ENCODE measurements at places on chromosomes 1 and 21.

DNA sequence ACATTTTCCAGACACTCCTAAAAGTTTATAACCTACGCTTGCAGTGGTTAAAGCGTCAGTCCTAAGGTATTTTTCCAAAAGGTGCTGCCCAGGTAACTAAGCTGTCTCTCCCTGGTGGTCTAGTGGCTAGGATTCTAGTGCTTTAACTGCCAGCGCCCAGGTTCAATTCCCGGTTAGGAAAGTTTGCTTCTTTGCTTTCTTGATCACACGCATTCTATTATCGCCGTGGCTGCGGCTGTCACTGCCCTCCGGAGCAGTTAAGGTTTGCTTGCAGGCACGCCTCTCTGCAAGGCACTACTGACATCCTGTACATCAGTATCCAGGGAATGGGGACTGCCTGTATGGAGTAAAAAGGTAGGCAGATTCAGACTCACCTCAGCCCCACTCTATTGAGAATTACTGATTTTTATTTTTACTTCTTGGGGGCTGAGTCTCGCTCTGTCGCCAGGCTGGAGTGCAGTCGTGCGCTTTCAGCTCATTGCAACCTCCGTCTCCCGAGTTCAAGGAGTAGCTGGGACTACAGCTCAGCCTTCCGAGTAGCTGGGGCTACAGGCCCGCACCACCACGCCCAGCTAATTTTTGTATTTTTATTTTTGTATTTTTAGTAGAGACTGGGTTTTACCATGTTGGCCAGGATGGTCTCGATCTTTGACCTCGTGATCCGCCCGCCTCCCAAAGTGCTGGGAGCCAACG is 53.2 kb upstream of the CFAP126 start:
- no peak for DNase-seq

GRCh38 chr1:20633190-20634064 is at the start of gene PINK1:
Gene PINK1, plus strand, starts transcription at chr1:20633458. Its CDS starts 91 bp downstream, at chr1:20633549.
- peak; percentile 87 for DNase-seq

DNA sequence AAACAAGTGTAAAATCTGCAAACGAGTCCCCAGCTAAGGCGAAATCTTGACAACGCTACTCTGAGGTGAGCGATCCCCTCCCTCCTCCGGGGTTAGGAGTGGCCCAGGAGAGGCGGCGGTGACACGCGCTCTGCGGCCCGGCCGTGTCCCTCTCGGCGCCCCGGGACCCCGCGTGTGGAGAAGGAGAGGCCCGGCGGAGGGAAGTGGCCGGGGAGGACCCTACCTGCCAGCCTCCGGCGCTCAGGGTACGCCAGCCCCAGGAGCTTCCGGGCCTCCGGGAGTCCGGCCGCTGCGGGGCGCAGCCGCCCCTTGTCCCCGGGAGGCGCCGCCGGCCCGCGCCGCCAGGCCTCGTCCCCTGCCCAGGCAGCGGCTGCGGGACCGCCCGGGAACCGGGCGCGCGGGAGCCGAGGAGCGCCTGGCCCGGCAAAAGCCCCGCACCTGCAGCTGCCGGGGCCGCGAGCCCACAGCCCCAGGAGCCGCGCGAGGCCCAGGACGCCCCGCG is 543 bp downstream of the ABCB10 start:
- DNase-seq, result peak; percentile 62

GRCh38 chr1:9473032-9473807 is 66.0 kb upstream of the SLC25A33 start:
- peak; percentile 97 for DNase-seq

GRCh38 chr1:113201560-113201959 is 128.6 kb downstream of the LRIG2 start:
- no peak for DNase-seq

- DNase-seq, result no peak
Measured at GRCh38 chr1:232561381-232561780, 68.6 kb downstream of the SIPA1L2 start.

DNA sequence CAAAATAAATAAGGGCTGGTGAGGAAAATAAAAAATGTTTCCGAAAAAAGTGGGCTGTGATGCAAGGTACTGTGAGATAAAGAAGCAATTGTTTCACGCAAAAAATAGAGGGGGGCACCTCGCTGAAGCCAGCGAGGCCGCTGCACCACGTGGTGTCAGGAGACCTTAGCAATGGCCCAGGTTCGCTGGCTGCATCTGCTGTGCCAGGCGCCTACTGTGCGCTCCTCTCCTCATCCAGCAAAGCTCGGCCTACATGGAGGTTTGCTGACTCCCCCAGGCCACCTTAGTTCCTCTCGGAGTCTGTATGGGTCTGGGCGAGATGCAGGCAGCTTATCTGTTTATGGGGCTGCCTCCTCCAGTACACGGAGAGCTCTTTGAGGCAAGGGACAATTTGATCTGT is 119.6 kb downstream of the NR5A2 start:
- DNase-seq, result no peak

GRCh38 chr21:40166291-40166843 is 299.1 kb downstream of the PCP4 start:
- no peak for DNase-seq

- DNase-seq, result peak; percentile 7
Measured at GRCh38 chr1:201376464-201377374, 761 bp downstream of the TNNT2 start.
